Germinal center (tissue), 1 donor: ENCODE measurements at places on chromosomes 6 and 20.

DNA sequence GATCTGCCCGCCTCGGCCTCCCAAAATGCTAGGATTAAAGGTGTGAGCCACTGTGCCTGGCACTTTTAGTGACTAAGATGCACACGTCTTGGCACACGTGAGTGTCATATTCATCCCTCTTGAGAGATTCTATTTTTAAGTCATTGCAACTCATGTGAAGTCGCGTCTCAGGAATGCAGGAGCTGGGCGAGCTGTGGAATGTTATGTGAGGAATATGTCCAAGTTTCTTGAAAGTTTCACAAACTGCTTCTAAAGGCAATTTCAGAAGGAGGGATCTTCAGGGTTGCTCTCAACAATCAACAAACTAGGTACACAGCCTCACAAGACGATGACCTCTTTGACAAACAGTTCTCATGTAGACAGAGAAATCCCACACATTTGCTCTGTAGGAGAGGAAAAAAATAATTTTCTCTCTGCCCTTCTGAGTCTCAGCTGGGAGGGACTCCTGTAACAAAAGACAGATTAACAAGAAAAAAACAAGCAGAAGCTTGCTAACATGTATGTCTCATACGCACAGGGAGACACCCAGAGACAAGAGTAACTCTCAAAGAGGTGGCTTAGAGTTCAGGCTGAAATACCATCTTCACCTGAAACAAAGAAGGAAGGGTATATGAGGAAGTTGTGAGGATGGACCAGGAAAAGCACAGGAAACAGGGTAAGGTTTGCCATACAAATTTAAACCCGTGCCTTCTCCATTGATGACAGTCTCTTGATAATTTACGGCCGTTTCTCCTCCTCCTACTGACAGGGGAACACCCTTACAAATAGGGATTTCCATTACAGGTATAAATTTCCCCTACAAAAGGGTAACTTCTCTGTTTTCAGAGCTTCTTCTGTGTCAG lies 45.3 kb upstream of the FAM50B start:
- no peak for DNase-seq

GRCh38 chr6:12419631-12420272 lies 129.6 kb downstream of the EDN1 start:
- no peak for DNase-seq

DNA sequence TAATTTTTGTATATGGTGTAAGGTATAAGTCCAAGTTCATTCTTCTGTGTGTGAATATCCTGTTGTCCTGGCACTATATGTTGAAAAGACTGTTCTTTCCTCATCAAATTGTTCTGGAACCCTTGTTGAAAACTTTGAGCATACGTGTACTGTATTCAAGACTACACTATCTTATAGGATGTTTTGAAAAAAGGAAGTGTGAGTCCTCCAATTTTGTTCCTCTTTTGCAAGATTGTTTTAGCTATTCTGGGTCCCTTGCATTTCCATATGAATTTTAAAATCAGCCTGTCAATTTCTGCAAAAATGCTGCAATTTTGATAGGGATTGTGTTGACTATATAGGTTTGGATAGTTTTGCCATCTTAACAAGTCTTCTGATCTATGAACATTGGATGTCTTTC lies 195.2 kb downstream of the BACH2 start:
- no peak for DNase-seq

DNA sequence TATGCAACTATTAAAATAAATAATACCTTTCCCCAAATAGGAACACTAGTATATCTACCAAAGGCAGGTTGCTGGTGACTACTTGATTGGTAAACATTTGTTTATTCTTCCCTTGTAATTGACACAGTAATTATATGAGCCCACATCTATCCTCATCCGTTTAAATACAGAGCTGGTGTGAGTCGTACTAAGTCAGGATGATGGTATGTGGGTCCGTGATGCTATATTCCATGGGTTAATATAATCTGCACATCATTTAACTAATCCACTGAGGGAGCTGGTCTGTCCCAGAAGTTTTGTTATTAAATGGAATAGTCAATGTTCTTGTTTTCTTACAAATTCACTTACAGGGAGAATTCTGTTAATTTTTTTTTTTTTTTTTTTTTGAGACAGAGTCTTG lies 164.0 kb upstream of the AGPAT4 start:
- no peak for DNase-seq

DNA sequence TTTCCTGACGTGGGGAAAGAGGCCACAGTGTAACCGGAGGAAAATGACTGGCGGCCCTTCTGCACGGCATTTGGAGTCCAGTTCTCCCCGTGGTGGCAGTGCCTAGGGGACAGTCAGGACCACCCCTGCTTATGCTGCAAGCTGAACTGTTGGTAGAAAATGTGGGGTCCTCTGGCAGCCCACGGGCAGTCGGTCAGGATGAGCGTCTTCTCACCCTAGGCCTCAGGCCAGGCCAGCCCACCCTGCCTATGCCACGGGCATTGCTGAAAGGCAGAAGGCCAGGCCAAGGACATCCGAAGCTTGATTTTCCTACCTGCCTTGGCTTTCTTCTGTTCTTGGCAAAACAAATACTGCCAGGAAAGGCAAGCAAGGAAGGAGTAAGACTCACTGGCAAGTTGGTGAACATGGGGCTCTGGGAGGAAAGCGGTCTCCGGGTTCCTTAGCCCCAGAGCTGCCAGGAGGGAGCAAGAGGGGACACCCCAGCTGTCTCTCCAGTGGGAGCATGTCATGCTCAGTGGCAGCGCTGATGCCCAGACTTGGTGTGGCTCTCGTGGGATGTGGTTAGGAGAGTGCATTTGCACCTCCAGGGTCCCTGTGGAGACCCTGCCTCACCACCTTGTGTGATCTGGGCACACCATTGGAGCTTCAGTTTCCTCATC lies 311.6 kb downstream of the QKI start:
- no peak for DNase-seq

DNA sequence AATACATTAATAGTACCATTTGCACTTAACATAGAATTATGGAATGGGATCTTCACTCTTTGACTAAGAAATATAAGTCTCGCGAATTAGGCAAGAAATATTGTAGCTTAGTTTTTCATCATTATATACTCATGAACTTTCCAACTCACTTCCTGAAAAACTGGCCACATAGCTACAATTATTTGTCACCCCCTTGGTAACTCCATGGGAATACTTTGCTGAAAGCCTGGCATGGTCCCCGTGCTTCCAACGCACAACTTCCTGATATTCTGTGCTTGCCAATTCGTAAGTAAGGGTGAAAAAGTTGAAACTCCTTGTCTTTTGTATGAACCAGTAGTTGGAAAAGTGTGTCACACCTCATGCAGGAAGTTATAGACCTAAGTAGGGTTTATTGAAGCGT lies 23.7 kb upstream of the HLA-DQA1 start:
- DNase-seq = no peak

DNA sequence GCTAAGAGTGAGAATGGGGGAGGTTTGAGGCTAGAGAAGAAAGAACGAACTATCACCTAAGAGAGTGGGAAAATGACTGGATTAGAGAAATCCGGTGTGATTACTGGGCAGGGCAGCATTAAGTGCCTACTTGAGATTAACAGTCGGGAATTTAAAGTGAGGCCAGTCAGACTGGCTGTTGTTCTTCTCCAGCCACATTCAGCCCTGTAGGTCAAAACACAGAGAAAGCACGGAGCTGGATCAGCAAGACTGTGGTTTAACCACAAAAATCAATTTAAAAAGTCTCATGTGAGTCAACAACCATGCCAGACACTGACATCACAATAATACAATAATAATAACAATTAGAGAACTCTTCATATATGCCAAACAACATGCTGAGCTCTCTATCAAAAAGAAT lies 301.9 kb upstream of the SGK1 start:
- no peak for DNase-seq

GRCh38 chr20:62621251-62622110 lies 20.8 kb upstream of the SLCO4A1 start:
- DNase-seq = no peak

DNA sequence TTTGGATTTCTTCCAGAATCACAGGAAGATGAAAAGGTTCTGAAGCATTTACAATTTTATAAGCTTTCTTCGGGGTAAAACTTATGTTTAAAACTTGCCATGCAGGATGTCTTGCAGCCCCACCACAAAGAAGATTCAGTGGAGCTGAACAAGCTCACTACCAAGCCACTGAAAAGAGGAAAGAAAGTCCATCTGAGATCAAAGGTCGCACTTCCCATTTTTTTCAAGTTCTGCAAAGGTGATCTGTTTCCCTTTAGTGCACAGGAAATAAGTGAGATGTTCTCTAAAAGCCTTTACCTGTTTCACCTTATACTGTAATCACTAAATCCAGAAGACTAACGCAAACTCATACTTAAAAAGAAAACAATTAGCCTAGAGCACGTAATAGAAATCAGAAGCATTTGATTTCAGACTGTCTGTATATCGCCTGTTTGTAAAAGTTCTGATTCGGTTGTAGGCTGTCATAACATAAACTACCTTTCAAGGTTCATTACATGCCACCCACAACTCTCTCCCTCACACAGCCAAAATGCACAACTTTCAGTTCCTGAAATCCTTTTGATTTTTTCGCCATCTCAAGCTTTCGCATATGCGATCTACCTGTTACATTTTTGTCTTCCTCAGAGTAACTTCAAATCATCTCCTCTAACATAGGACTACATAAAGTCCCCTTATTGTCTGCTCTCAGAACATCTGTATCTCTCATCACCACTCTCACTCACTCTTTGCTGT lies 1.8 kb downstream of the ECHDC1 start:
- peak; percentile 59 for DNase-seq

- no peak for DNase-seq
Measured at GRCh38 chr6:147126618-147127022, 77.6 kb upstream of the STXBP5 start.

GRCh38 chr6:82013561-82014530 lies 233.7 kb downstream of the IBTK start:
- DNase-seq = no peak

- no peak for DNase-seq
Measured at GRCh38 chr6:93300661-93301060, 118.7 kb downstream of the EPHA7 start.

GRCh38 chr6:164563924-164564323 lies 745.5 kb downstream of the C6orf118 start:
- no peak for DNase-seq

- DNase-seq = no peak
Measured at GRCh38 chr6:14974792-14975470, 270.9 kb upstream of the JARID2 start.

DNA sequence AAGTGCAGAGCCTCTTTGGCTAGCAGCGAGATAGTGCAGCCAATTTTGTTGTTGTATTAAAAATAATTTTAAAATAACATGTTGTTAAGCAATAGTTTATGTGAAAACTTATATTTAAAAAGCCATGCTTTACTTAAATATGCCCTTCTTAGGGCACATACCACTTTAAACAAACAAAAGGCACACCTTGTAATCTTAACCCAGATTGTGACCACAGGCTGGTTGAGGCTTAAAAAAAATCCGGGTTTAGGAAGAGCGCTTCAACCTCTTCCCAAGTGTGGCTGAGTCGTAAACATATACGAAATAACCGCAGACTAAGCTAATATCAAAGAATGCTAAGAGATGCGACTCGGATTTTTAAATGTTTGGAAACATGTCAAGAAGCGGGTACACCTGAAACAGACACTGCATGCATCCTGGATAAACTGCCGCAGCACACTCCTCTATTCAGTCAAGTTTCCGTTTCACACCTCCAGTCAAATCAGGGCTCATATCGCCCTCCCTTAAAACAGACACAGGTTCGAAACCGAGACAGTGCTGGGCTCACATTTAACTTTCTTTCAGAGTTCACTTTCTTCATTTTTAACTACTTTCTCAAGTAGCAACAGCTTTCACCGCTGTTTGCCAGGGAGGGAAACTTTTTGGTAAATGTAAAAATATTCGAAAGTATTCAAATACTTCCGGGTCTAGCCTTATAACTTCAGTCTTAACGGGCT lies 1.5 kb downstream of the DEK start:
- peak; percentile 54 for DNase-seq

DNA sequence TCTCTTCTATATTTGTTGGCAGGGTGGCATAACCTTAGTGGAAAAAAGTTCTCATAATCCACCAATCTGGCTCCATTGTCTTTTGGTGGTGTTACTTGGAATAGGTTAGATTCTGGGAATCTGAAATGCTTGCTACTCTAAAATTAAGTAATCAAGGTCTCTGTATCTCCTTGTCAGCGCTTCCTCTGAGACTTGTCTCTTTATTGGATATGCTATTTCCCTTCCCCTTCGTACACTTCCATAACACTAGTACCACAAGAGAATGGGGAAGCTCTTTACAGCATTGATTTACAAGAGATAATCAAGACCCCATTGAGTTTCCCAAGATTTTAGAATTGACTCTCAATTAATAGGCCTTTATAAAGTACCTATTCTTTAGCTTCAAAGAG lies 280.2 kb downstream of the ADGB start:
- no peak for DNase-seq

DNA sequence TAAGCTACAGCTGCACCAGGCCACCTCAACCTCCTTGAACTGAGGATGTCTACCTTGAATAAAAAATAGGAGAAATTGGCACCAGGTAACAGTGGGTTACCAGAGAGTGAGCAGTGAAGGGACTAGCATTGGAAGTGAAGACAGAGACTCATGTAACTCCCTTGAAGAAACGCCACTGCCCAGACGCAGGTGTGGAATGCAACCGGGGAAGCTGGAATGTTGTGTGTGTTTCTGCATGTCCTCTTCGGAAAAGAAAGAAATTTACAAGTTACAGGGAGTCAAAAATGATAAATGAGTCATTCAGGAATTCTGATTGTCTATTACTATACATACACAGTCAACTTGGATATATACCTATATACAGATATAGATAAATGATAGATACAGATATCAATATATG lies 514.7 kb upstream of the AGPAT4 start:
- DNase-seq = no peak

DNA sequence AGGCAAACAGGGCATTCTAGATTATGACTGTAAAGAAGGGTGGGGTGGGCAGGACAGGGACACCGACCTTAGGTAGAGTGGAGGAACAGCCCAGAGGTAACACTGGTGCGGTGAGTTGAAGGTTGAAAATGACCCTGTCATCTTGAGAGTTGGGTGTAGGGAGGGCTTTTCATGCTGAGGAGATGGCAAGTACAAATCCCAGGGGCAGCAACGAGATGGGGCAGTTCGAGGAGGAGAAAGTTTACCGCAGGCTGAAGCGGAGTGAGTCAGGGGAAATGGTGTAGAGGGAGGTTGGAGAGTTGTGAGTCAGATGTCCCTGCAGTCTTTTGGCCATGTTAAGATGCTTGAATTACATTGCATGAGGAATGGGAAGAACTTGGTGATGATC lies 101.1 kb downstream of the HIVEP1 start:
- DNase-seq = no peak

GRCh38 chr6:72461144-72461543 lies 160.7 kb upstream of the KCNQ5 start:
- DNase-seq = no peak

DNA sequence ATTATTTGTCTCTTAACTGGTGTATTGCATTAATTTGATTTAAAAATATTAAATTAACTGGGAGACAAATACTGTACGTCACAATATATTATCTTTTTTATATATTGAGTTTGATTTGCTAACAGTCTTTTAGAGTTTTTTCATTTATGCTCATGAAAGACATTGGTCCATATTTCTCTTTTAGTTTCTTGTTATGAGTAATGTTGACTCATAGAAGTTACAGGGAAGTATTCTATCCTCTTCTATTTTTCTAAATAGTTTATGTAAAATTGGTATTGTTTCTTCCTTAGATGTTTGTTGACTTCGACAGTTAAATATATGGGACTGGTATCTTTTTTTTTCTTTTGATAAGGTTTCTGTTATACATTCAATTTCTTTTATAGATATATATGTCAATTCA lies 1115.6 kb upstream of the CITED2 start:
- DNase-seq = no peak
